Adipose tissue (tissue), 3 donors: ENCODE measurements at places on chromosomes 12 and 14. TPM values are rescaled to one million over a fixed set of nuclear protein-coding genes. Genes with fewer than 3 reads are reported as not detected.

The TTC6 gene
- polyA plus RNA-seq = not detected

The CRACR2A gene
- polyA plus RNA-seq = 1.2 TPM

The PGF gene
- 3.4 TPM for polyA plus RNA-seq

The KRT73 gene
- polyA plus RNA-seq = 0.07 TPM

The ANO4 gene
- 0.11 TPM for polyA plus RNA-seq

The SPPL3 gene
- polyA plus RNA-seq = 12.9 TPM

The PKP2 gene
- 2.3 TPM for polyA plus RNA-seq

The TAS2R30 gene
- 0.03 TPM for polyA plus RNA-seq

The GUCY2C gene
- not detected for polyA plus RNA-seq

The CARMIL3 gene
- 0.56 TPM for polyA plus RNA-seq

The CACNA1C gene
- polyA plus RNA-seq = 8.1 TPM

The MYH6 gene
- polyA plus RNA-seq = 10.8 TPM

The ENDOU gene
- 0.54 TPM for polyA plus RNA-seq

The PTPN21 gene
- 8.3 TPM for polyA plus RNA-seq

The SLC22A17 gene
- 9.9 TPM for polyA plus RNA-seq

The INHBC gene
- polyA plus RNA-seq = not detected

The PABPN1 gene
- 110 TPM for polyA plus RNA-seq

The SERPINA3 gene
- 7,001 TPM for polyA plus RNA-seq

The GPR68 gene
- polyA plus RNA-seq = 1.1 TPM

The GALNT8 gene
- 0.79 TPM for polyA plus RNA-seq

The DCTN2 gene
- 93.2 TPM for polyA plus RNA-seq

The FLRT2 gene
- 22.2 TPM for polyA plus RNA-seq

The GDF3 gene
- polyA plus RNA-seq = not detected

The SDR9C7 gene
- not detected for polyA plus RNA-seq

The ERG28 gene
- polyA plus RNA-seq = 8.9 TPM

The PIWIL1 gene
- not detected for polyA plus RNA-seq

The NPAS3 gene
- 2.8 TPM for polyA plus RNA-seq

The CDCA3 gene
- polyA plus RNA-seq = 0.64 TPM

The RPS6KA5 gene
- polyA plus RNA-seq = 1.8 TPM

The EPYC gene
- polyA plus RNA-seq = not detected

The ACOT4 gene
- polyA plus RNA-seq = 3.7 TPM

The ZNF605 gene
- polyA plus RNA-seq = 2.4 TPM

The KRT1 gene
- not detected for polyA plus RNA-seq

The OR4E2 gene
- polyA plus RNA-seq = not detected

The LRTM2 gene
- polyA plus RNA-seq = not detected

The CMA1 gene
- 2.1 TPM for polyA plus RNA-seq

The IAPP gene
- polyA plus RNA-seq = 0.33 TPM

The TNS2 gene
- polyA plus RNA-seq = 53.4 TPM

The FZD10 gene
- polyA plus RNA-seq = 0.14 TPM

The TSPAN8 gene
- 25.2 TPM for polyA plus RNA-seq

The PRB2 gene
- polyA plus RNA-seq = not detected

The KLHL33 gene
- 1.6 TPM for polyA plus RNA-seq

The TMCC3 gene
- 3.8 TPM for polyA plus RNA-seq

The SYNDIG1L gene
- polyA plus RNA-seq = 0.10 TPM

The RAPGEF3 gene
- 239 TPM for polyA plus RNA-seq

The TMEM233 gene
- 0.64 TPM for polyA plus RNA-seq

The ERP27 gene
- polyA plus RNA-seq = 1.1 TPM

The FAM90A1 gene
- polyA plus RNA-seq = not detected

The SAMD15 gene
- 0.34 TPM for polyA plus RNA-seq

The TUBA1A gene
- 51.3 TPM for polyA plus RNA-seq

The C12orf50 gene
- not detected for polyA plus RNA-seq

The IFNG-AS1 gene
- polyA plus RNA-seq = not detected

The STYX gene
- polyA plus RNA-seq = 5.7 TPM

The ZDHHC22 gene
- polyA plus RNA-seq = 0.04 TPM
